ENCODE measurements at places on chromosomes 13 and 19.

GRCh38 chr19:5354403-5354802 lies 13.8 kb upstream of the PTPRS start:
- no peak for DNase-seq

GRCh38 chr13:76992548-76993001 lies 694 bp downstream of the CLN5 start:
- no peak for DNase-seq

DNA sequence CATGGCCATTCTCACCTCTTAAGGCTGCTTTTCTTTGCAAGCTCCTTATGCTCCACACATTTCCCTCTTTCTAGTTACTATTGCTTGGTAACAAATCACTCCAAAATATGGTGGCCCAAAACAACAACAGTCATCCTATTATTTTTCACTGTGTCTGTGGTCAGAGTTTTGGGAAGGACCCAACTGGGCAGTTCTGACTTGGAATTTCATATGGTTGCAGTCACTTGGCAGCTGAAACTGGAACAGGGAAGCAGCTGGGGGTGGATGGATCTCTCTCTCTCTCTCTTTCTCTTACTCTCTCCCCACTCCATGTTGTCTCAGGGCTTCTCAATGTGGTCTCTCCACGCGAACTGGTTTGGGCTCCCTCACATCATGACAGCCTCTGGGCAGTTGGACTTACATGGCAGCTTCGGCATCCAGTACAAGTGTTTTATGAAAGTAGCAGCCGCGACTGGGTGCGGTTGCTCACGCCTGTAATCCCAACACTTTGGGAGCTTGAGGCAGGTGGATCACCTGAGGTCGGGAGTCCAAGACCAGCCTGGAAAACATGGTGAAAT lies 39.6 kb downstream of the NUMBL start:
- DNase-seq, result no peak

GRCh38 chr19:17390665-17391370 lies 3.2 kb downstream of the CCDC194 start:
- peak; percentile 94 for DNase-seq

DNA sequence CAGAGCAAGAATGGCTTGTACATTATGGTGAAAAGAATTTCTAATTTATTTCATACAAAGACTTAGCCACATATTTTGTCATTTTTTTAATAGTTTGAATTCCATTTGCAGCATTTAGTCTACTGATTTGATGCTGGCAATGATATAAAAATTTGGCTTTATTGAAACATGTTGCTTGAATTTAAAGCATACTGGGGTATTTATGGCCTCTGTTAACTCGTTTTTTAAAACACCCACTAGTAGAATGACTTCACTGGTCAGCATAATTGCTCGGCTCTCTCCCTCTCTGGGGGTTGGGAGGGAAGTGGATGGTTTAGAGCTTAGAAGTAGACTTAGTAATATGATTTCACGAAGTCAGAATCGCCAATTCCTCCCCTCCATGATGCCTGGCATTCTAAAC lies 354.9 kb upstream of the HTR2A start:
- DNase-seq, result no peak

- DNase-seq, result peak; percentile 66
These were observed 1.9 kb upstream of the FOXO1 start for GRCh38 chr13:40668335-40668734.

- DNase-seq, result no peak
These were observed 7.4 kb downstream of the ZNF223 start for GRCh38 chr19:44059229-44059628.

- DNase-seq, result no peak
These were observed 83.4 kb downstream of the GPC6 start for GRCh38 chr13:93309886-93310523.

- DNase-seq, result no peak
These were observed 776 bp upstream of the LENG1 start for GRCh38 chr19:54160182-54160811.

GRCh38 chr19:29793116-29793727 lies 18.6 kb upstream of the CCNE1 start:
- DNase-seq, result peak; percentile 26
